ENCODE measurements at places on chromosomes 13 and 19. TPM values are rescaled to one million over a fixed set of nuclear protein-coding genes. Genes with fewer than 3 reads are reported as not detected.

Gene ACP5
- 6.7 TPM for polyA plus RNA-seq

DNA sequence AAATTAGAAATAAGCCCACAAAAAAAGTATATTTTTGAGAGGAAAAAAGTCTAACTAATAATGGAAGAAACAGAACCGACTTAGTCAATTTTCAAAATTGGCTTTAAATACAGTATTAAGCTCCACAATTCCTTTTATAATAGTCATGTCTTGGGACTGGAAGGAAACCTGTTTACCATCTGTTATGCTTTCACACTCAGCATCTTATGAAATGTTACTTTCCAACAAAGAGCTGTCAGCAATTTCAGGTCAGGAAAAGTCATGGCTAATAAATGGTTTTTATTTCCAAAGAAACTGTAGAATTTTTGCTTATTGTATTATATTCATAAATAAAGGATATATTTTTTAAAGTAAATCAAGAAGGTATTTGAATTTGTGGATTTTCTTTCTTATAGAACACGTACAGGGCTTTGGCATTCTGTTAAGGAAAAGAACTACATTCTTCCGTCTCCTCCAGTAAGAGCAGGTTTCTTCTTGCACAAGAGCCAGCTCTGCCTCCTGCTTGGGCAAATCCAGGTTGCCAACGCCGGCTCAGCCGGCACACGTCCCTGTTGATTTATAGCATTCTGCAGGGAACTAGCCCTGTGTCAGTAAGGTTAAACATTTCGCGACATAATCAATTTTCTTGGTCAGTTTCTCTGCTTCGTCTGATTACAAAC is 52.9 kb upstream of the GPR12 start:
- DNase-seq = no peak

GRCh38 chr13:89310943-89311672 is 1639.9 kb downstream of the SLITRK5 start:
- no peak for DNase-seq

GRCh38 chr19:19505669-19506326 is 9.6 kb downstream of the TSSK6 start:
- no peak for DNase-seq

GRCh38 chr19:16830679-16831078 is 1.5 kb downstream of the SIN3B start:
- no peak for DNase-seq

Gene CYP4F8
- polyA plus RNA-seq = not detected

Gene C13orf42
- polyA plus RNA-seq = not detected

DNA sequence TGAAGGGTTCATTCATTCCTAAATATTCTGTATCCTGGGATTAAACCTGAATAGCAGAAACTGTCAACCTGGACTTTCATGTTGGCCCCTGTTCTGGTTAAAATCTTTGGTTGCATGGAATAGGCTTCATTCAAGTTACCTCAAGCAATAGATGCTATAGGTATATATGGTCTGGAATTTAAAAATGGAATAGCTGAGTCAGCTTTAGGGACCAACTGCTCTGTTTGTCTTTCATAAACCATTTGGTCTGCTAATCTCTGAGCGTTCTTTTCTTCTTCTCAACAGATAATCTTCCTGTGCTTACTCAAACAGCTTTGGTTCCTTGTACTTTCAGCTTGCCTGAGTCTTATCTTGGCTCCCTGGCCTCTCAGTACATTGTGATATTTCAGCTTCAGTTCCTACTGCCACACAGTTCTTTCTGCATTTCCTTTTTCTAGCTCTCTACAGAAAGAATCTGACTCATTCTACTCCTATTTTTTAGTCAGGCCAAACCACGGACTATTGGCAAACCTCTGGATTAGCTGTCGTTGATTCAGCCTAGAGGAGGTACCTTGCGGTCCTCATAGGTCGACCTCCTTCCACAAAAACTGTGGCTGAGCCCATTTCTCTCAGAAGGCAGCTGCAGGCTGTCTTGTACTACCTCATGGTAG is 35.9 kb upstream of the MAB21L1 start:
- DNase-seq = no peak

DNA sequence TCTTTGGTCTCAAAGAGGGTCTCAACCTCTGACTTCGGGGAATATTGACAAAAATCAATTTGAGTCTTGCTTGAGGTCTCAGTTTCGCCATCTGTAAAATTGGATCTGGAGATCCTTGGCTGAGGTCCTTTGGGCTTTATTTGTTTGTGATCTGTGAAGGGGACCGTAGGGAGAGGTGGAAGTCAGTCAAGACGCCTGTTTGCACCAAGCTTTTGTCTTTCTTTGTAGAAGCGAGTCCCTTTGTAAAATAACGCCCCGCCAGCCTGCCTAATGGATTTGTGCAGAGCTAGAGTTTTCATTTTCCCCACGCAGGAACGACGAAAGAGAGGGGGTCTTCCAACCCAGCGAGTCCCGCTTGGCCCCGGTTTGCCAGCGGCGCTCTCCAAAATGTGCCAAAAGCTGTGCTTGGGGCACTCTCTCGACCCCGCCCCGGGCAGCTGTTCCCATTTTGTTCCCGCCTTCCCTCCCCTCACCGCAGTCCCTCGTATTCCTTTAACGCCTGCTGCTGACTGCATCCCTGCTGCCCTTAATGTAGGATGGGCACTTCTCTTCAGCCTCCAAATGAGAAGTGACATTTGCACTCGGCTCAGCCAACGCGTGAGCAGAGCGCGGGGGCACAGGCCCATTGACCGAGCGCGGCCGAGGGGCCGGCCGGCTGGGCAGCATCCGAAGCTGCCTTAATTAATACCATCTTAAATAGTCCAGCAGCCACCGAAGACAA is 13.0 kb downstream of the ZIC5 start:
- DNase-seq = no peak

GRCh38 chr19:21210037-21210621 is 68.3 kb downstream of the ZNF431 start:
- peak; percentile 86 for DNase-seq

Gene GJA3
- polyA plus RNA-seq = 0.04 TPM

Gene SHC2
- 35.8 TPM for polyA plus RNA-seq

DNA sequence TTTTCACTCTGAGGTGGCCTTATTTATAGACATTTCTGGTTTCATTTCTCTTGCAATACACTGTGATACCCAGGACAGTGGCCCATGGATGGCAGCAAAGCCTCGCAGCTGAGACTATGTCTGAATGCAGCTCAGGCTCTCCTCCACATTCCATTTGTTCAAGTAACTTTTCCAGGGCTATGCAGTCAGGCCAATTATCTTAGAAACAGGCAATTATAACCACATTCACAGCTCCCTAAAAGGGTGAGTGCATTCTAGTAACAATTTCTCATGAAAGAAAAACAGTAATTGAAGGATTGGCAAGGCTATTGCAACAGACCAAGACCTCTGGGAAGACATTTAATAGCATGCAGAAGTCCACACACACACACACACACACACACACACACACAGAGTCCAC is 264.0 kb downstream of the TBC1D4 start:
- DNase-seq = no peak

- peak; percentile 87 for DNase-seq
Measured at GRCh38 chr19:11130824-11131455, 24.6 kb downstream of the SPC24 start.

DNA sequence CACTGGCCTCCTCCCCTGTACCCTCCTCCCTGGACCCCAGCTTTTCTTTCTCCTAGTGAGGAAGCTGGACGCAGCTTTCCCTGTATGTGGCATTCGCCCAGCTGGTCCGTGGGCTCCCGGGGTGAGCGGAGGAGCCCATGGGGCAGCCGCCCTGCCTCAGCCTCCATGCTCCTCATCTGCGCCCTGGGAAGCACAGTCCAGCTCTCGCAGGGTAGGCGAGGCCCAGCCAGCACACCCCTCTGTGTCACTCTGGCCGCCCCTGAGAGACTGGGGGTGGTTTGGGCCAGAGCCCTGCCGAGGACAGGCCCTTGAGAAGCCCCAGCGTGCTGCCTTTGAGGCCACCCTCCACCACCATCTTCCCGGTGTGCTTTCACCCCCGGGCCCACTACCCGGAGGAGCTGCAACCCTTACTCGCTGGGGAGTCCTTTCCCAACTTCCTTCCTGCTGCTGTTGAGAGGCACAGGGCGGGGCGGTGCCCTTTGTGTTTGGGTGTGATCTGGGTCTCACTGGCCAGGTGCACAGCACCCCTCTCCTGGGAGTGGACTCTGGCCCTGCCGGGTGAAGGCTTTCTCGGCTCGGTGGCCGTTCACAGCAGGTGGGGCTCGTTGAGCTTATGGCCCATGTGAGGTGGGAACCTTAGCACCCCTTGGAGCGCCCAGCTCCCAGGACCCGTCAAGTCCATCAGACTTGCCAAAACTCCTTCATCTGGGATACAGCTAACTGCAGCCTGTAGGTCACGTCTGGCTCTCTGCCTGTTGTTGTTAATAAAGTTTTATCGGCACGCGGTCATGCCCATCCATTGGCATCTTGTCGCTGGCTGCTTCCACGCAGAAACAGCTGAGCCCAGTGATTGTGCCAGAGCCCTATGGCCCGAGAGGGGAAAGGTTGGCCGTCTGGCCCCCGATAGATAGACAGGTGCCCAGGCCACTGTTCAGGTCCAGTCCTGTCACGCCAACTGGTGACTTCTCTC is 3.2 kb downstream of the NCLN start:
- DNase-seq = no peak

DNA sequence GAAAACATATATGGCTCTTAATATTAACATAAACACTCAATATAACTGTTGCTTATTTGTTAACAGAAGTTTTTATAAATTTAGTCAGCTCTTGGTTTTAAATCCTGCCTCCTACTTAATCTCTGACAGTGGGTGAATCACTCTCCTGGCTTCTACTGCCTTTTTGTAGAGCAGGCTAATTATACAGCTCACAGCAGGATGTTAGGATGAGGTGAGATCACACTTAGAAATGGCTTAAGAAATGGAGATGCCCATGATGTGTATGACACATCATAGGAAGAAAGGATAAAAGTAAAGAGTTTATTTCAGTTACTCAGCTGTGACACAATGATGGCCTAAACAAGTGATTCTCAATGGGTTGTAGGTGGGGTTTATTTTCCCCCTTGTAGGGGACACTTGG is 345.6 kb downstream of the SPRY2 start:
- no peak for DNase-seq

DNA sequence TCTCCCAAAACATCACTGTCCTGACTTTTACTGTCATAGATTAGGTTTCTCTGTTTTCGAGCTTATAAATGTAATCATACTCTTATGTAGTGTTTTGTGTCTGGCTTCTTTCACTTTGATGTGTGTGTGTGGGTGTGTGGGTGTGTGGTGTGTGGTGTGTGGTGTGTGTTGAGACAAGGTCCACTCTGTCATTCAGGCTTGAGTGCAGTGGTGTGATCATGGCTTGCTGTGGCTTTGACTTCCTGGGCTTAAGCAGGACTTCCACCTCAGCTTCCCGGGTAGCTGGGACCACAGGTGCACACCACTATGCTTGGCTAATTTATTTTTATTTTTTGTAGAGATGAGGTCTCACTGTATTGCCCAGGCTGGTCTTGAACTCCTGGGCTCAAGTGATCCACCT is 59.6 kb downstream of the PDS5B start:
- no peak for DNase-seq

- DNase-seq = no peak
Measured at GRCh38 chr13:113452942-113453901, at the start of gene ADPRHL1. ADPRHL1 (minus strand) TSS chr13:113453488; CDS start chr13:113453437, 51 bp downstream.

DNA sequence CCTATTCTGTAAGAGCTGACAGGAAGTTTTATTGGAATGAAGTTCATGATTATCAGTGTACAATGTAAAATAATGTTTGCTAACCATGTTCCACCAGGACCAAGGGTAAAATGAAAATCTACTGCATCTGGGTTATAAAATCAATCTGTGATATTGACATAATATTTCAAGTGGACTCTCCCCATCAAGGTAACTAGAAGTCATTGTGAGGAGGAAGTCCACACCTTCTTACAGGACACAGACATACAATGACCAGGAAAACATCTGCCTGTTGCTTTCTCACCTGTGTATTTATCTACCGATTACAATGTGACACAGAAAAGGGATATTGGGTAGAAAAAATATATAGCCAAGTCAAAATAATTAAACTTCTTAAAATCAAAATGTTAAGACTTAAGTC is 140.7 kb upstream of the RFC3 start:
- DNase-seq = no peak

DNA sequence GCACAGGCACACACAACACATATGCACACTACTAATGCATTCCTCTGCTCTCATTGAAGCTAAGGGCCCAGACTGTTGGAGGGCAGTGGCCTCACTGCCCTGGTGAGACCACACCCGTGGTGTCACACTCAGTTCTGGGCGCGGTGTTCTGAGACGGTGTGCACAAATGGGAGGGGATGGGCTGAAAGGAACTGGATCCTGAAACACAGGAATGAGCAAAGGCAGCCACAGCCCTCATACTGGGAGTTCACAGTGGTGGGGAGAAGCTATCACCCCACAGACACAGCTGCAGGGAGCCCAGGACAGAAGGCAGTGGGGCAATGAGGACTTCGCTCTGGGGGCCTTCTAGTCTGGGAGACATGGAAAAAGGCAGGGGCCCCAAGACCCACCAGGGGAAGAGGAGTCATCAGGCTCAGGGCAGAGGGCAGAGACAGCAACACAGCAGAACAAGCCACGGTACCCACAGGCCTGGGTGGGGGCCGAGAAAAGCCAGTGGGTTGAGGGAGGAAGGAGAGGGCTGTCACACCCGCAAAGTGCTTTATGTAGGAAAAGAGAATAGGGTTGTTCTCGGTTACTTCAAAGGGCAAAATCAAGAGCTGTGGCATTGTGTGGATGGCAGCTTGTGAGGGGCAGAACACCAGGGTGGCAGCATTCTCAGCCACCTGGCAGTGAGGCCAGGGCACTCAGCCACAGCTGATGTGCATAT is 75.4 kb upstream of the GPR183 start:
- no peak for DNase-seq

- no peak for DNase-seq
Measured at GRCh38 chr19:6234527-6234926, 45.2 kb downstream of the MLLT1 start.

Gene CLEC4G
- polyA plus RNA-seq = not detected

Gene SYCN
- polyA plus RNA-seq = not detected

- DNase-seq = peak; percentile 20
Measured at GRCh38 chr13:79282976-79283375, 123.1 kb downstream of the RBM26 start.

Gene ATP8A2
- 0.12 TPM for polyA plus RNA-seq

DNA sequence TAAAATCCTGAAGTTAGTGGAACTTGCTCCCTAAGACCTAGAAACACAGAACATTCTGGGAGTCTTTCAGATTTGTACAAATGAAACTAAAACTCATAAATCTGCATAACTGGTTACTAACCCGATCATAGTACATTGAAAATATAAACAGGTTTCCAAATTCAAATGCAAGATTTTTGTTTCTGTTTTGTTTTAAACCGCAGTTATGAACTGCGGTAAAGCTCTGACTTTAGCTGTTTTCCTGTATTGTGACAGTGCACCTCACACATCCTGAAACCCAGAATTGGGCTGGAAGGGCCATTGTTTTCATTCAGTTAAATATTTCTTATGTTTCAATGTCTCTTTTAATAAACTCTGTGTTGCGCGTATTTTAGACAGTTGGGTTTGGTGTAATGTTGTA is 204.7 kb downstream of the SHISA2 start:
- no peak for DNase-seq

Gene FSD1
- 0.66 TPM for polyA plus RNA-seq

Gene PCP2
- polyA plus RNA-seq = 0.82 TPM

DNA sequence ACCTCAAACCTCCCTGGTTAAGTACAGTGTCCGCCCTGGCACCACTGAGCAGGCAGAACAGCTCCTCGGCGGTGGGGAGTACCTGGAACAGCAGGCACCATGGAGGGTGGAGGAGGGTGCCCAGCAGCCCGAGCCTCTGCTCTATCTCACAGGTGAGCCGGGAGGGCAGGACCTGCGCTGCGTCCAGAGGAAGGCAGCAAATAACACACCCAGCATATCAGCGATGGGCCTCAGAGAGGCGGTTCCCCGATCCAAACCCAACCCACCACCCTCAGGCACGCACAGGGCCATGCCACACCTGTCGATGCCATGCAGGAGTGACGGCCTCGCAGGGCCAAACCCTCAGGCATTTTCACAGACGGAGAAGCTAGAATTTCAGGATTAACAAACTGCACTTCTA is 11.8 kb downstream of the PEPD start:
- DNase-seq = no peak

Gene ZNF527
- 1.5 TPM for polyA plus RNA-seq
